ENCODE measurements at places on chromosomes 6 and 20.

GRCh38 chr6:78513856-78514255 is 353.5 kb upstream of the IRAK1BP1 start:
- no peak for DNase-seq

DNA sequence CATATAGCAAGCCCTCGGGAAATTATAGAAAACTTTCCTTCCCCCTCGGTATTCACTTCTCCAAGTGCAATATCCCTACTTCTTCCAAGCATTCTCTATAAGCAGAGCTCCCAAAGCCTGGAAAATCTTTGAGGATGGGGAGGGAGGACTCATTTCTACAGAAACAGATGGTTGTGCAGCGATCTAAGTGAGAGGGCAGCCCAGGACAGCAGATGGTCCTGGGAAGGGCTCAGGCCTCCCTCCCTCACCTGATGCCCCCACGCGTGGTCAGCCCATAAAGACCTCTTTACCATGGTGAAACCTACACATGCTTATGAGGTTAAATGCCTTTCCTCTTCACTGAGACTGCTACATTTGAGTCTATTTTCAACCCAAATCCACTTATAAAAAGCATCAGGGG is 319.6 kb upstream of the QKI start:
- no peak for DNase-seq

DNA sequence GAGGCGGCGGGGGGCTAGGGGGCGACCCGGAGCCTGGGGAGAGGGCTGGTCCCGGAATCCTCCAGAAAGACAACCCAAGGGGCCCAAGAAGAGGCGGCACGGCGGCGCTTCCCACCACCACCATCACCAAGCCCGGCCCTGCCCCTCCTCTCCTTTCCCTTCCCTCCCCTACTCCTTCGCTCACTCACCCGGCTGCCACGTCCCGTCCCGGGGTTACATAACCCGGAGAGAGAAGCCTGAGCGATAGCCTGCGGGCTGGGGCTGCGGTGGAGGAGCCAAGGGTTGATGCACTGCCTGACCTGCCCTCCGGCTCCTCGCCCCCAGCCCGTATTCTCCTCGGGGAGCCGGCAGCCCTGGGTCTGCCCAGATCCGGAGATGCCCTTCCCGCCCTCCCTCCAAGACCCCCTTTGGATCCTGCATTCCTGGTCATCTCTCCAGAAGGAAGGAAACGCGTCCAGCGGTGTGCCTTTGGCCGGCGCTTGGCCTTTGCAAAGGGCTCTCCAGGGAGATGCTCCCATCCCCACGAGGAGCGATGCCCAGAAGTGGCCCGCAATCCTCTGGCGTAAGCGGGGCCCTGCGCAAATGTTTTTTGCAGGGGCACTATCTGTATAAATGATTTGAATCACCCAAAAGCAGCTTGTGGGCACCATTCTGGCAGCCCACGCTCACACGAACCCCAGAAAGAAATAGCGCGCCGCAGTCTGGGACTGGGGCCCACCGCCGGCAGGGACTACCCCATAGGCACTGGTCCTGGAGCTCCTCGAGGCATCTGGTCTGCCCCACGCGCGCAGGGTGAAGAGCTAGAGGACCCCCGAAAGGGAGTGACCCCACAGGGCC is 4.6 kb upstream of the CPXM1 start:
- DNase-seq: no peak

- DNase-seq: no peak
Observed at GRCh38 chr6:16850681-16851026, 89.4 kb upstream of the ATXN1 start.

DNA sequence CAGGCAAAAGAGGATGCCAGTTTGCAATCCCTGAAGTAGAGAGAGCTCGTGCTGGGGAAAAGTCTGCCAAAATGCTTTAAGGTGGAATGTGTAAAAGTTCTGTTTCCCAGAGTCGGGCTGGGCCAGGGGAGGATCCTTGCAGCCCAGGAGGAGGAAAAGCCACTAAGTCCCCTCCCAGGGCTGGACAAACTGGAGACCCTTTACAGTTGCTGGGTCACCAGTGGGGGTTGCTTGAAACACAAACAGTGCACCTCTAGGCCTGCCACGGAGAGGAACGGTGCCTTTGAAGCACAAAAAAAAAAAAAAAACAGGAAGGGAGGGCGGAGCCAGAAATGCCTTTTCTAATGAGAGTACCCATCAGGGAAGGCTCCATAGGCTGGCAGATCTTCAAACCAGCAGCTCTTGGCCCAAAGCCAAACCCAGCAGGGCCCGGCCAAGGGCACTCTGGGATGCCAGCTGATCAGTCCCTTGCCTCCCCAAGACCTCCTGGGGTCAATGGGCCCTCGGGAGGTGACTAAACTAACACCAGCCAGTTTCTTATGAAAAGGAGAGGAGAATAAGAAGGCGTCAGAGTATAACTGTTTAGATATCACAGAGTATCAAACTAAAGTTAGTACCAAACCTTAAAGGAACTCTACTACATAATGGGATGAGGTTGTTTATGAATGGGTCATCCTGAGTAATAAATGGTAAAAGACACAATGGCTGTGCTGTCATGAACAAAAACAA is 23.7 kb downstream of the HLA-A start:
- DNase-seq: peak; percentile 91

DNA sequence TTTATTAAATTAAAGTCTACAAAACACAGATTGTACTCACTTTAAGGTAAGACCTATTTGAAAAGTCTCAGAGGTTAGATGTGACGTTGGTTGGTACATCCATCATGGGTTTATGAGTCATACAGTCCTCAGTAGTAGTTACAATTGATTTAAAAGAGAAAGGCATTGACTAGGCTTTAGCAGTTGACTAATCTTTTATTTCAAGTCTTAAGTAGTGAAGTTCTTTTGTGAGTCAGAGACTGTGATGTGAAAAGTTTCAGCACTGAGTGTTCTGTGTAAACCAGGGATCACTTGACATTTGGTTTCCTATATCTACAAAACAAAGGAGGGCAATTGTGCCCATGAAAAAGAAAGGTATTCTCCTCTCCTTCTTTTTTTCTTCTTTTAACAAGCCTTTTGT is 221.3 kb downstream of the GRIK2 start:
- DNase-seq: no peak

DNA sequence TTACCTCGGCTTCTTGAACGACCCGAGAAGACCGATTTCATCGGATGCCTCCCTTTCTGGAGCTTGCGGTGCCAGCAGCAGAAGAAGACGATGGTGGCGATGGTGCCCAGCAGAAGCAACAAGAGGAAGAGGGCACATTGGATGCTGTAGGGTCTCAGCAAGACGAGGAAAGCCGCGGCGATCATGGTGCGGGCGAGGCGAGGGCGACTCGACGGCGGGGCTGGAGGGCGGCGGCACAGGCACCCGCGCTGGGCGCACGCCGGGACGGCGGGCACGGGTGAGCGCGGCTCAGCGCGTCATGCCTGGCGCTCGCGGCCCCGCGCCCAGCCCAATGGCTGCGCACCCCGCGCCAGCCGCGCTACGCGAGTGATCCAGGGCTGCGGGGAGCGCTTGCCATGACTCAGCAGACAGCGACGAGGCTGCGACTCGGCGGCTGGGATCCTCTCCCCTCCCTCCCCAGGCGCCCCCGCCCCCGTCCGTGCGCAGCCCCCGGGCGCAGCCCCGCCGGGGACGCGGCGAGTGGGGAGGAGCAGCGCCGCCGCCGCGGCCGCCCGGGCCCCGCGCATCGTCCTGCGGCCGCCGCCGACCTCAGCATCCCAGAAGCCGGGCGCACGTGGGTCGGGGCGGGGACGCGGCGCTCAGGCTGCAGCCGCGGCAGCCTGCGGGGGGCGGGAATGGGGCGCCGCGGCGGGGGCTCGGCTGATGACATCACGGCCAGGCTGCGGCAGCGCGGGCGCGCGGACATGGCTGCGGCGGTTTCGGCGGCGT is at the start of gene BEND6:
BEND6 (plus strand) TSS at position 705 of the 768 bp plus-strand sequence. CDS start 26,704 bp downstream, outside the sequence.
- DNase-seq: peak; percentile 38

- peak; percentile 52 for DNase-seq
Observed at GRCh38 chr6:166586424-166587156, at the start of gene RAMACL. TSS of gene RAMACL (minus strand) at chr6:166586678. CDS start at chr6:166586477, 201 bp downstream.

DNA sequence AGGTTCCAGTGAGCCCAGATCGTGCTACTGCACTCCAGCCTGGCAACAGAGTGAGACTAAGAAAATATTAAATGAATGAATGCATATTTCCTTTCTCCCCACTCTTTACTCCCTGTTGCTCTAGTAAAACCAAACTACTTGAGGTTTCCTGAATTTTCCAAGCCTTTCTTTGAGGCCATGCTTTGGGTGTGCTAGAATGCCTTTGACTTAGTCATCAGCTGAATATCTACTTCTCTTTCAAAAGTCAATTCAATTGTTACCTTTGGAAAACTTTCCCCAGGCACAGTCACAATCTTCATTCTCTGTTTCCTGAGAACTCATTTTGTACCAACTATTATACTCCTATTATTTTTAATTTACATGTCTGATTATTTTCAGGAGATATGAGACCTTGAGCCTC is 27.5 kb upstream of the CEP85L start:
- no peak for DNase-seq

- no peak for DNase-seq
Observed at GRCh38 chr6:14192216-14192788, 74.7 kb downstream of the CD83 start.

GRCh38 chr6:123462152-123462551 is 174.6 kb downstream of the TRDN start:
- no peak for DNase-seq

DNA sequence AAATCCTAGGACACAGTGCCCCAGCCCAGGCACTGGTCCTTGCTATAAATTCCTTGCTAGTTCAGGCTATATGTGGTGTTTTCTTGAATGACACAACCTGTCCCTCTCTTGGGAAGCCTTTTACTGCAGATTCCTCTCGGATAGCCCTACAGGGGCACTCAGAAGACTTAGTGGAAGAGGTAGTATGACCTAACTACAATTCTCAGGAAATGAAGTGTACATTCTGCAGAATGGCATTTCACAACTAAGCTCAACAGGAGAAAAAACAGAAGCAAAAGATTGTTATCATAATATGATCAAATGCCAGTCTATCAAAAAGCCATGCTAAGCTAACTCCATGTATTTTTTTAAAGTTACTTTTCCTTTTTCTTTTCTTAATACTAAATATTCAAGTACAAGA is 66.3 kb upstream of the FBXL4 start:
- no peak for DNase-seq

DNA sequence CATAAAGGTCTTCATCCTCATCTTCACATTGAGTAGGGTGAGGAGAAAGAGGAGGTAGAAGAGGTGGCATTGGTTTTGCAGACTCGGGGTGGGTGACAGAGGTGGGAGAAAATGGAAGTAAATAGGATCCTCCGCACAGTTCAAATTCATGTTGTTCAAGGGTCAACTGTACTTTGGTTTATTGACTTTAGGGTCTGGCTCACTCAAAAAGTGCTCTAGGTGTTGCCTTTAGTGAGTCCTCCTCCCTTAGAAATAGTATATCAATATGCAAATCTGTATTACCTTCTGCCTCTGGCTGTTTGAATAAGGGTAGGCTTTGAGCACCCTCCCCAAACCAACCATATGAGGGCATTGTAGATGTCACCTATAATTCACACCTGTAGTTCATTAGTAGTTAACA is 54.7 kb downstream of the KIF6 start:
- DNase-seq: no peak

- DNase-seq: no peak
Observed at GRCh38 chr20:54221353-54221752, 13.5 kb downstream of the PFDN4 start.

DNA sequence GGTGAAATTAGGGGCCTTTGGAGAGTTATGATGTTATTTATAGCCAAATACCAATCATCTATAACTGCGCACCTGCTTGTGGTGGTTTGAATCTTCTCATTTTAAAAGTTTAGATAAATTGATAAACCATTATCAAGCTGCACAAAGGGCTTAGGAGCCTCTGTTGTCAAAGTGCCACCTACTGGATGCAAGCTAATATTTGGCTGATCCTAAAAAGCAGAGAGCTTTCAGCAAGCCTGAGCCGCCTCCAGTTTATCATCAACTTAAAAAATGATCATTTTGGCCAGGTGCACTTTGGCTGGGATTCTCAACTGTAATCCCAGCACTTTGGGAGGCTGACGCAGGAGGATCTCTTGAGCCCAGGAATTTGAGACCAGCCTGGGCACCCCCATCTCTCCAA is 58.5 kb upstream of the ATXN1 start:
- DNase-seq: no peak

DNA sequence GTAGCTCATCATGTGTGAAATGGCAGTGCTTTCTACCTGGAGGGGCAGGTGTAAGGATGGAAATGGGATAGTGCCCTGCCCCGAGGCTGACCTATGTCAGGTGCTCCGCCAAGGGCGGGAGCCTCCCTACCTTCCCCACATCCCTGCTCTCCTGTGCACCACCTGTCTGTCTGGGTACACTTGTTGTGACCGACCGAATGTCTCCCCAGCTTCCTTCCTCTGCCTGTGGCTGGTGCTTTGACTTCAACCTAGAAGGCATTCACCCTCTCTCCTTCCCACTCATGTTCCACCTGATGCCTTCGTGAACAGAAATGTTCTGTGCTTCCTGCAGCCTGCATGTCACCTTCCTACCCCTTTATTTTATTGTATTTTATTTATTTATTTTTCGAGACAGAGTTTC is 114.8 kb downstream of the SCML4 start:
- no peak for DNase-seq

GRCh38 chr6:110399219-110400071 is 15.9 kb downstream of the DDO start:
- DNase-seq: no peak
